ENCODE measurements at places on chromosomes 2 and 18.

- no peak for DNase-seq
Observed at GRCh38 chr2:234974501-234975385, 22.9 kb downstream of the SH3BP4 start.

GRCh38 chr2:241882091-241882625 lies 12.6 kb downstream of the RTP5 start:
- DNase-seq = peak; percentile 24

- peak; percentile 46 for DNase-seq
Observed at GRCh38 chr2:181892799-181893435, 1.4 kb downstream of the ITPRID2 start.

- peak; percentile 95 for DNase-seq
Observed at GRCh38 chr18:8519102-8519501, 90.1 kb upstream of the RAB12 start.

DNA sequence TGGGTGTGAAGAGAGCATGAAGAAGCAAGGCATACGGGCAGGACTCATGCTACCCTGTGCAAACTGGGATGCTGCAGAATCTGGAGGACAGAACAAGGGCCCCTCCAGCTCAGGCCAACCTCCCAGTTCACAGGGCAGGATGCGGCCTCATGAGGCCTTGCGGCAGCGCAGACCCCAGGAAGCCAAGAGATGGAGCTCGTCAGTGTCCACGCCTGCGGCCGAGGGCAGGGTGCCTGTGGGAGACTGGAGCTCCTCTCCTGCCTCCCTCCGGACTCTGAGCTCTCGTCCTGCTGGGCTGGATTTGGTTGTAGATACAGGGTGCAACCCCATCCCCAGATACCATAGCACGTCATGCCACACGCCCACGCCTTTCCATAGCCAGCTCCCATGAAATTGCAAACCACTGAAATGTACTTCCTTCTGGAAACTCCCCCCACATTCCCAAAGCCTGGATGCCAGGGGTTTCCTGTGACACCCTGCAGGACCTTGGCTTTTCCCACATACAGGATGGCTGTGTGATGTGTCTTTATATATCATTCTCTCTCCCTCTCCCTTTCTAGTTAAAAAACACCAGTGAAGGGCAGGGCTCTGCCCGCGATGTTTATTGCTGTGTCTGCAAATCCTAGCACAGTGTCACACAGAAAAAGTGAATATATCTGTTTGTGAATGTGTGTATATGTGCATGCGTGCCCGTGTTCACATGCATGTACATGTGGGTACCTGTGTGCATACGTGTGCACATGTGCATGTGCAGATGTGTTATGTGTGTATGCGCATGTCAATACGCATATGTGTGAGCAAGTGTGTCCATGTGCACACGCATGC lies 12.3 kb upstream of the SNTG2 start:
- DNase-seq = no peak

Measured in NCI-H1694 treated with DMSO at 0.1 percent for 48 hours (cell line).